ENCODE measurements at places on chromosomes 5 and 9.
A peak's percentile ranks its signal among the peaks of the same experiment; 100 is the strongest.

DNA sequence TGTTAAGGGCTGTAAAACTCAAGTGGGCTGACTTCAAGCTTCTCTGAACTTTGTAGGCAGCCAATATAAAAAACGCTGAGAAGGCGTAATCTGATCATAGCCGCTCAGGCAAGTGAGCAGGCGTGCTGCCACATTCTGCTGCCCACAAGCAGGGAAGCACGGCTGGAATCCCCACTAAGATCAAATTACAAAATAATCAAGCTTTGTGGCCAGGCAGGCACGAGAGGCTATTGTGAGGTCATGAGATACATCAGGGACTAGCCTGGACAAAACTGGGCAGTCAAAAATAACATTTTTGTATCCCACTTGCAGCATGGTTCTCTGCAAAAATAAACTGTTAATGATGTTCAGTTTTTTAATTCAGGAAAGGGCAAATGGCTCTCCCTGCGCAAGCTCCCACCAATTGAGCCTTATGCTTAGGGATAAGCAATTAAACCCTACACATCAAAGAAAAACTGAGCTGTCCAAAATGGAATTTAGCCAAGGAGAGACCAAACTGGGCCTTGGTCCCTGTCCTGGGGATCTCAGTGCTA is 64.0 kb downstream of the POU5F2 start:
- peak; percentile 18 for DNase-seq

DNA sequence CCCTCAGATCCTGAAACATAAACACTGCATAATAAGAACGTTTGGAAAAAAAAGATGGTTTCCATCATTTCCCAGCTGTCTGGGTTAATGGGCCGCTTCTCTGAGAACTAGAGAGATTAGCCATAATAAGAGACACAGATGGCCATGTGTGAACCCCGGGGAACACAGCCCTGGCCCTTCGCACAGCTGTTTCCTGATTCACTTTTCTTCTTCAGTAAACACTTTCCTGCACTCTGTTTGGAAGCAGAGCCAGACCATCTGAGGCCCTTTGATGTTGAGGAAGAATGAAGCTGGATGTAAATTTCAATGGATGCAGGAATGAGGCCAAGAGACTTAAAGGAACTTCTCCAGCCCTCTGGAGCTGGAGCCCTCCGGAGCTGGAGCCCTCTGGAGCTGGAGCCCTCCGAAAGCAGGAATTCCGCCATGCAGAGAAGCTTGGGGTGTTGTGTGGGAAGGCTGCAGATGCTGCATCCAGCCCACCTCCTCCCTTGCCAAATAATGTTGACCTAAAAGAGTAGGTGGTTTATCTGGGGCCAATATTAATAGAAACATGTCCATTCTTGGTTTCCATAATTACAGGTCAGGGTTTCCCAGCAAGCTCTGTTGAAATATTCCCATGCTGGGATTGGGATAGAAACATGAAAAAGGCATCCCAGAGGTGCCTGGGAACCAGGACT is 218.9 kb downstream of the NXNL2 start:
- DNase-seq, result no peak

- DNase-seq, result no peak
Measured at GRCh38 chr5:136081217-136081591, 51.4 kb upstream of the SMAD5 start.

GRCh38 chr5:80184235-80185023 is 71.4 kb downstream of the SERINC5 start:
- DNase-seq, result no peak

DNA sequence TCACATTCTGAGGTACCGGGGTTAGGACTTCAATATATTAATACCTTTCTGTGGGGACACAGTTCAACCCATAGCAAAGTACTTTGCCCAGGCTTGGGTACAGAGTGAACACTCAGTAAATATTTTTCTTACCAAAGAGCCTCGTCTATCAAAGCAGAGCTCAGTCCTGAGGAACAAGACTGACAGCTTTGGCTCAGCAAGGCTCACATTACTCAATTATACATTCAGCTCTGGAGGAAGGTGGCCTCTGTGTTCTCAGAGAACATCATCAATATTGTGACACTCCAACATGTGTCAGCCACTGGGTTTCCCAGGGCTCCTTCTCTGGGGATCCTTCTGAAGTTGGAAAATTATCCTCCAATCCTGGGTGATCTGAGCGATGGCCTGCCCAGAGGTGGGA is 186.4 kb downstream of the NMUR2 start:
- DNase-seq, result no peak

DNA sequence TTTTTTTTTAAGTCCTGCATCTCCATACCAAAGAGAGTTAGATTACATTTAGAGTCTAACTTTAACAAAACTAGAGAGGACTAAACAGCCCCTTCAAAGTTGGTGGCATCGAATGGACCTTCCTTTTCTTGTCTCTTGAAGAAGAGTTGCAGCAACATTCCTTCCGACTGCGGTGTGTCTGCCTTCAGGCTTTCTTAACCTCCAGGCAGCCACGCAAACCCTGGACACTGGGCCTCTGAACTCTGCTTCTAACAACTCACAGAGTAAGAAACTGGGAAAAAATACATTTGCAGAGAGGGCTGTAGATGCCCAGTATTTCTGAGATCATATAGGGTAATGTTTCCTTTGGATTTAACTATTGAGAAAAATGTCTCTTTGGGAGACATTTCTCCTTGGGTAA is 120.5 kb upstream of the MAST4 start:
- DNase-seq, result no peak

GRCh38 chr9:16830806-16831205 is 39.7 kb downstream of the BNC2 start:
- no peak for DNase-seq

DNA sequence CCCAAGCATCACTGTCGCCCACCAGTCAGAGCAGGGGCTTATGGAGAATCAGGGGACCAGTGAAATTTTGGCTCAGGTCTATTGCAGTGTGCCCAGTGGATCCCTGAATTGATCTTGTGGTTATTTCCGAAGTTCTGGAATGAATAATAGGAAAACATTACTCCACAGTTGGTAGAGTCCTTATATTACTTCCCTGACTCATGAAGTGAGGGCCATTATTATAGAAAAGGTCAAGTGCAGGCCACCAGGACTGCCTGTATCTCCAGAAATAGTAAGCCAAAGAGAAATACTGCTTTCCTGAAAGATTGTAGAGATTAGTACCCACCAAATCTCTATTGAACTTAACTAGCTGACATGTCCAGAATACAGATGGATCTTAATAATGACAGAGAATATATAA is 335.0 kb downstream of the NPR3 start:
- DNase-seq, result no peak

DNA sequence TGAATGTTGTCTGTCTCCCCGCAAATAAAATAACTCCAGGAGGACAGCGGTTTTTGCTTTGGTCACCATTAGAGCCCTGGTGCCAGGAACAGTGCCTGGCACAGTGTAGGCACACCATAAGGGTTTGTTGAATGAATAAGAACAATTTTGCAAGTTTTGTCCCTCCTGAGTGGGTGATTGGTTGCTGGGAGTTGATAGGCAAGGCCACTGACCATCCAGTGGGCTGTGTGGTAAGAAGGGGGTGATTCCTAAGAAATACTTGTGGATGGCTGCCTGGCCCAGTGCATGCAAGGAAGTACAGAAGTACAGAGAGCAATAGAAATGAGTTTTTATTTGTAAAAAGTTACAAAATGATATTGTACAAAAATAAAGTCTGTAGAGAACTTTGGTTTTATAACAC is 27.5 kb downstream of the GDNF start:
- DNase-seq, result no peak

- DNase-seq, result no peak
Measured at GRCh38 chr5:97624886-97625285, 441.8 kb upstream of the RIOK2 start.

DNA sequence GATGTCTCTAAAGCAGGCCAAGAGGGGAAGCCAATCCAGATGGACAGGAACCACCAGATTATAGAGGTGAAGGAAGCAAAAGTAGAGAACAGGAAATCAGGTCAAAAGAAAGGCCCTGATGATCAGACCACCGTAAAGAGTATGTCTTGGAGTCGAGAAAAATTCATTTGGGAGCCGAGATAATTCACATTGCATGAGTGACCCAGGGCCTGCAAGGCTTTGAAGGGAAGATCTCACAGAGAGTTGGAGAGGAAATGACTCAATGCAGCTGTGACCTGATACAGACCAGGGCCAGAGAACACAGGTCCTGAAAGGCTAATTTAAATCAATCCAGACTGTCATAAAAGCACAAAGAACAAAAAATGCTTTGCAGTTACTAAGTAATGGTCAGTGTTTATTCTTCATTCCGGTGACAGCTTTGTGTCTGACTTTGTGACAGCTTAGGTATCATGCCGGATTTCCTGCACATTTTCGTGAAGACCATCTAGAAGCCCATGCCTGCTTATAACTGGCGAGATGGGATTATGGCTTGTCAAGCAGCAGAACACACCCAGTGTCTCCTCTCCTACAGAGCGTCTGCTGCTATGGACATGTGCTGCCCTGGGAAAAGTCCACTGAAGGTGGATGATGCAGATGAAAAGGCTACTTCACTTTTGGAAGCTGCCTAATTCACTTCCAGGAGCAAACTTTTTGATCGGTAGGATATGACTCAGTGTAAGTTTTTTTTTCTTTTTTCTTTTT is 5.8 kb upstream of the ACTBL2 start:
- DNase-seq, result no peak

DNA sequence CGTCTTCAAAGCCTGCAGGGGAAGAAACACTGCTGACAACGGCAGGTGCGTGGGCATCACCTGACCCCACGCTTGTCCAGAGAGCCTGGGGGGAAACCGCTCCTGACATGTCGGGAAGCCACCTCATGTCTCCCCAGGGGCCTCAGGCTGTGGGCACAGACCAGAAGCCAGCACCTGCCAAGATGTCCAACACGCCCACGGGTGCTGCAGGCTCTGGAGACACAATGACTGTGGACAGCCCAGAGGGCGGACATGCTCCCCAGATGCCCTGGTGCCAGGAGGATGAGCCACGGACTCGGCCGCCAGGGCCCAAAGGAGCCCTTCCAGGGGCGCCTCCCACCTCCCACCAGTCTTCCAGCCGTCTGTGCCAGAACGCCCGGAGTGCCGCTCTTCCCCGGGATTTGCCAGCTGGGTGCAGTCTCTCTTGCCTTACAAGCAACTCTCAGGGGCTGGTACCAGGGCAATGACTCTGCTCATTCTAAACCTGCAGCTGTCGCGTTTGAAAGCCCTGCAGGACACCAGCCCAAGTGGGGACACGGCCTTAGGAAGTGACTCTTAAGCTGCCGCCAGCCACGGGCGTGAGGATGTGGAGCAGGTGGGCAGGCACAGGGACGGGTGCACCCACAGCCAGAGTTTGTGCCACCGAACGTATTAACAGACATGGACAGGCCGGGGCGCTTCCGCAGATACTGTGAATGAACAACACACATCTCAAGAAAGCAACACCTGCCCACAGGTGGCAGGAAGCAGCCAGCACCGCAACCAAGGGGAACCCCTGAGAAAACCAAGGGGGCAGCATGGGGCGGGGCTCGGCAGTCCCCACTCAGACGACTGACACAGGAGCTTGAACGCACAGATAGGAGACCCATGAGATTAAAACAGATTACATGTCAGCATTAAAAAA is 6.8 kb upstream of the LHX3 start:
- DNase-seq, result no peak

DNA sequence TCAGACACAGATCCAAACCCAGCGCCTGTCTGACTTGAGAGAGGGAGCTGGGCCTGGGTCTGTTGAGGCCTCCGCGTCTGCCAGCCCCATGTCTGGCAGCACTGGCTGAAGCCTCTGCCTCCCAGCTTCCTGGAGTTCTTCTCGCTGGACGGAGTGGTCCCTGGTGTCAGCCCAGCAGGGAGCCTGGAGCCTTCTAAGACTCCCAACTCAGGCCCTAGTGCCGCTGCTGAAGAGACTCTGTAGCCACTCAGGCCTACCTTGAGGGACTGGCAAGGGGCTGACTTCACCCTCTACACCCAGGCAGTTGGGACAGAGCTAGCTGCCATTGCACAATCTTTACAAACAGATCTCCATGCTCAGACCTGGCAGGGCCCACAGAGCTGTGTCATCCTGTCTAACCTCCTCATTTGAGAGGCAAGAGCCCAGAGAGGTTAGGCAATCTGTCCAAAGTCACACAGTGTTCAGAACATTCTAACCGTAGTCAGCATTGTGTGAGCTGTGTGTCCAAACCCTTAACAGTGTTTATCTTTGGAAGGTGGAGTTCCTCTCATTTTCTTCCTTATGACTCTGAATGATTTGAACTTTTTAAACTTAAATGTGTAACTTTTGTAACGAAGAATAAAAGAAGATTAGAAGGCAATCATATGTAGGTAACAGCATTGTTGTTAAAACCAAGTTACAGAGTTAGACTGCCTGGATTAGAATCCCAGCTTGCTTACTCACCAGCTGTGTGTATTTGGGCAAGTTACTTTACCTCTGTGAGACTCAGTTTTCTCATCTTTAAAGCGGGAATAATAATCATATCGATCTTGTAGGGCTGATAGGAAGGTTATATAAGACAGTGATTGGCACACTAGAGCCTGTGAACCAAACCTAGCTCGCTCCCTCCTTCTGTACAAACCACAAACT is 4.6 kb upstream of the DUSP1 start:
- peak; percentile 87 for DNase-seq

- DNase-seq, result no peak
Measured at GRCh38 chr9:134835448-134835847, 45.2 kb upstream of the FCN2 start.

All from epithelial cell of prostate (primary cell).